Activated CD4-positive, alpha-beta T cell treated with anti-CD3 and anti-CD28 coated beads, Interleukin-2, amount 10 ng/mL, durations not matched to agents 24 days and 14 days (primary cell): ENCODE measurements at places on chromosomes 2 and 18.

- DNase-seq = no peak
Measured at GRCh38 chr2:236633775-236634560, 64.3 kb downstream of the ACKR3 start.

DNA sequence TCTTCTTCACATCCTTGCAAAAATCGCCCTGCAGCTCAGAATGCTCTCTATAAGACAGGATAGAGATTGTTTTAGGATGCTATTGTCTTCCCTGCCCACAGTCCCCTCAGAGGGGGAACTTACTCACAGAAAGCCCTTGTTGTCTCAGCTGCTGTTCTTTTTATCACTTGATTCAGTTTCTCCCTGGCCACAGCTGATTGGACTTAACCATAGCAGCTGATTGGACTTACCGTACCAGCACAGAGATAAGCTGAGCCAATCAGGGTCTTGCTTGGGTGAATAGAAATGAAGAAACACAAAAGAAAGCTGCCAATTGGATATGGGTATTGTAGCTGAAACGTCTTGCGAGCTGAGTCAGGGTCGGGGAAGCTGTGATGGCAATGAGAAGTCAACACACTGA is 194.2 kb upstream of the MEX3C start:
- no peak for DNase-seq

- DNase-seq = no peak
Measured at GRCh38 chr2:222289278-222290160, 9.3 kb downstream of the PAX3 start.

GRCh38 chr2:120442923-120443571 is 97.1 kb downstream of the INHBB start:
- DNase-seq = peak; percentile 77

DNA sequence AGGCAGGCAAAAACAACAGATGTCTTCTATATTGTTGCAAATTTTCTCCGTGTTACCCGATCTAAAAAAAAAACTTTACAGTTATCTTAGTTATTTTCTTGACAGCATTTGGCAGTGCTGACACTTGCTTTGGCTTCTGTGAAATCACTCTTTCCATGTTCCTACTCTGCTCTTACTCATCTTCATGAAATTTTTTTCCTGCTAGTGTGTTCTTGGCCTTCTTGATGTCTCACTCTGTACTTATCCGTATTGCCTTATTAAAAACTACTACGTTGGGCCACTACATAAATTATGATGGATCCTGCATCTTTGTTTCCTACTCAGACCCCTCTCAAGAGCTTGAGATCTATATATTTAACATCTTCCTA is 134.4 kb downstream of the IKZF2 start:
- DNase-seq = no peak

DNA sequence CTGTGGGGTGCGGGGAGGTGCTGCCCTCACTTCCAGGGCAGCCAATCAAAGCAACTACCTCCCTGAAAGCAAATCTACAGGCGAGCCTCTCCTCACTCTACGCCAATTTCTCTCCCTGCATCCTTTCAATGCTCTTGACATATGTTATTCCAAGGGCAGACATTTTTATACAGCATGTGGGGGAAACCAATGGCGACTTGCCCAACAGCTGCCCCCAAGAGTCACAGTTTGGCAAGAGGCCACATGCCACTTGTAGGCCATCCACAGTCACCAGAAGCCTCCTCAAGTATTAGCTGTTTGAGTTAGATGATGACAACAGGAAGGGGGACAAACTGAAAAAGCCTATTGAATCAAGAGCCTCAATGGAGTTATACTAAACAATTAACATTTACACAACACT is 114.6 kb downstream of the MYO5B start:
- no peak for DNase-seq

DNA sequence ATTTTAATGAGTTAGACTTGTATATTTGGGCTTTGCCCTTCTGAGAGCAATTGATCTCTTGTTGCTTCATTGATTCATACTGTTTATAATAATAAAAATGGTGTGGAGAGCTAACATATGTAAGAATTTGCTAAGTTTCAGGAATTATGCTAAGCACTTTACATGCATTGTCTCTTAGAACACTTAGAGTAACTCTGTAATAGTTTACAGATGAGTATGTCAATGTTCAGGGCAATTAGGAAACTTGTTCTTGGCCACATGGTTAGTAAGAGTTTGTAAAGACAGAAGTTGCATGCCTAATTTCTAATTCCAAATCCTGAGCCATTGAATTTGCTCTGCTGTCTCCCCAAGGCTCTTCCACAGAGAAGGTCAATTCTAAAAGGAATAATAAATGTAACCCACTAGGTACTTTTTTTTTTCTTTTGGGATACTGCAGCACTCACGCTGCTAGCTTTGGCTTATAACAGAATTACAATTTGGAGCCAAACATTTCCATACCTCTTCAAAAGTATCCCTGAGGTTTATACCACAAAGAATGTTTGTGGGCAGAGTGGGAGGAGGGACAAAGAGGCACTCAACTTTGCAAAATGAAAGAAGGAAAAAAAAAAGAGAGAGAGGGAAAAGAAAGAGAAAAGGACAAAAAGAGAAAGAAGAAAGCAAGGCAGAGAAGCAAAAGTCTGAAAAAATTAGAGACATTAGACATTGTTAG is 232.4 kb downstream of the CALCRL start:
- DNase-seq = no peak

GRCh38 chr2:62527478-62528210 is 21.6 kb upstream of the TMEM17 start:
- DNase-seq = no peak

DNA sequence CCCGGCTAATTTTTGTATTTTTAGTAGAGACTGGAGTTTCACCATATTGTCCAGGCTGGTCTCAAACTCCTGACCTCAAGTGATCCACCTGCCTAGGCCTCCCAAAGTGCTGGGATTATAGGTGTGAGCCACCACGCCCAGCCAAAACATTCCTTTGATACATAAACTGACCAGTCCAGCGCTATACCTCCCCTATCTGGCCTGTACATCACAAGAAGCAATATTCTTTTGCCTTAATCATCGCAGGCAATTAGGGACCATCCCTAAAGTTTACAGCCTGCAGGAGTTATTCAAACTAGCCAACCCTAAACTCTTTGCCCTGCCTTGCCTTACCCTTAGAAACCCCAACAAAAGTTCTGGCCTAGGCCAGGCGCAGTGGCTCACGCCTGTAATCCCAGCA is 6.8 kb upstream of the PPM1G start:
- no peak for DNase-seq

GRCh38 chr18:76686737-76687231 is 135.6 kb upstream of the ZNF236 start:
- DNase-seq = peak; percentile 77

DNA sequence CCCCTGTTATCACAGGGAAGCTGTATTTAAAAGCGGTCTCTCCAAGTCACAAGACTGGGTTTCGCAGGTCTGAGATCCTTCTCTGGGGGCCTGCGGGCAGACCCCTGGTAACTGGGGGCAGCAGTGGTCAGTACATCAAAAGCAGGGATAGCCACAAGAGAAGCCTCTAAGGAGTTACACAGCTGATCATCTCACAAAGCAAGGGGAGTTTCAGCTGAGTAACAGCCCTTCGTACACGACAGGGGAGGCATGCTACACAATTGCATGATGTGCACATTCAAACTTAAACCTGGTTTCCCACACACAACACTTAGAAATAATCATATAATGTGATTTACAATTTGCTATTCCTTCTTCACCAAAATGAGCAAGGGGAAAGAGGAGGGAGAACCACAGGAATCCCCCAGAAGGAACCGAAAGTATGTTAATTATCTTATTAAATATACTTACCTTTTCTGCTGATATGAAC is 87.5 kb downstream of the TMEM131 start:
- no peak for DNase-seq
